ENCODE measurements at places on chromosomes 6 and 20.

DNA sequence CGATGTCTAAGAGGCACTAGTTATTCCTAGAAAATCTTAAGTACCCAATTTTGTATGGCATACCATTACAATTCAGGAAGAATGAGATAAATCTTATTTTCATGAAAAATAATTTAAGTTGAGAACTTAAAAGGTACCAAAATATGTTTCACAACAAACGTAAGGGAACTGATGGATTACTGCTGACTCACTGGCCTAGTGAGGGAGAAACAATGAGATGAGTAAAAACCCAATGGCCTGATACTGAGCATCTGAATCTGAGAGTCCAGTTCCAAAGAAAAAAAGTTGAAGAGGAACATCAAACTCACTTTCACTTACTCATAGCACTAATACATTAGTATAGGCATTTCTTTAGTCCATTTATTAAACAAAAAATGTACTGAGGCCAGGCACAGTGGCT, 56.0 kb downstream of the MDN1 start:
- no peak for DNase-seq

GRCh38 chr6:26743157-26743821, 83.7 kb upstream of the ZNF322 start:
- peak; percentile 14 for DNase-seq

- no peak for DNase-seq
These were observed 979 bp upstream of the ABCF1 start for GRCh38 chr6:30570263-30570662.

GRCh38 chr6:23403460-23403859, 722.6 kb upstream of the NRSN1 start:
- no peak for DNase-seq

DNA sequence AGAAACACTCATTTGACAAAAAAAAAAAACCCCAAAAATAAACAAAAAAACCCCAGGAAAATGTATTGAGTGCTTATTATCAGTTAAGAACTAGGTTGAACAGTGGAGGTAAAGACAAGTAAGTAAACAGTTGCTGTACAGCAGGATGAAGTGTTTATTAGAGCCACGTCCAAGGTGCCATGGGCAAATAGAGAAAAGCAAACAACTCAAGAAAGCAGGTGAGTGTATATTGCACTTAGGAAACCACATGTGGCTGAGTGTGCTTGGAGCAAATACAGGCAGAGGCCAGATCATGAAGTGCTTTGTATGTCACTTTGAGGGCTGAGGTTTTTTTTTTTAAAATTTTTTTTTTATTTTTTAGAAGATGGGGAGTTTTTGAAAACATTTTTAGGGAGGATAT, 98.3 kb downstream of the MACROD2 start:
- peak; percentile 31 for DNase-seq

GRCh38 chr20:61514805-61515505, 262.9 kb downstream of the CDH4 start:
- no peak for DNase-seq

DNA sequence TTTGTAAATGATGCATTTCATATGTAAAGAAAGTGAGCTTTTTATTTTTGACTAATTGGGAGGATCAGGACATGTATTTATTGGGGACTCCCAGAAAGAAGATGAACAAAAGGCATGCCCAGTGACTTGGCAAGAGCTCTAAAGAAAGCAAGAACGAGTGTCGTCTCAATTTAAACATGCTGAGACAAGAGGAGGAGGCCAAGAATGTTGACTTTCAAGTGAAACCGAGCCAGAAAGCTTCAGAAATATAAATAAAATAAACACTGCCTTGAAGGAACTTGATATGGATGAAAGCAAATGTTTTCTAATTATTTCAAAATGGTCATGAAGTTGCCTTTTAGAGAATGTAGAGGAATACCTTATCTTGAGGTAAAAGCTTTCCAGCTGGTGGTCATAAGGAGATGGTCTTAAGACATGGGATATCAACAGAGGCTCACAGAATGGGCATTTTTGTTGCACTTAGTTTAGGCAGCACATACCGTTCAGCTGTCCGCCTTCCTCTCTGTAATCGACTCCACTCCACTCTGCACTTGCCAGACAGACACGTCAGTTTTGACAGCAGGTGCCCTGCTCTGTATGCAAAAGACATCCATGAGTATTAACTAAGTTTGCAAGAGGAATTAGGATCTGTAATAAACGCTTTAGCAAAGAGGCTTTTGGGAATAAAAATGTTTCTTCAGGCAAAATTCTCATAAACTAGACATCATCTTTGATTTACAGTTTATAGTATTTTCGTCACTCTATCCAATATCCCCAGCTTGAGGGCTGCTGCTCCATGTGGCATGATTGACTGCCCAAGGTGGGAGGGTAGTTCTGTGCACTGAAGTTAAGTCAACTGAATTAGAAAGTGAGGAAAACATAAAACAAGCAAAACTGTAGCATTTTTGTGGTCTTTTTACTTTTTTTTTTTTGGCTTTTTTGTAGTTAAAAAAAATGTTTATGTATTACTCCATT, 613.1 kb downstream of the PKHD1 start:
- no peak for DNase-seq

- no peak for DNase-seq
These were observed 125.3 kb upstream of the B3GAT2 start for GRCh38 chr6:71082033-71082650.

GRCh38 chr6:43895656-43896328, 125.8 kb downstream of the VEGFA start:
- DNase-seq = no peak

DNA sequence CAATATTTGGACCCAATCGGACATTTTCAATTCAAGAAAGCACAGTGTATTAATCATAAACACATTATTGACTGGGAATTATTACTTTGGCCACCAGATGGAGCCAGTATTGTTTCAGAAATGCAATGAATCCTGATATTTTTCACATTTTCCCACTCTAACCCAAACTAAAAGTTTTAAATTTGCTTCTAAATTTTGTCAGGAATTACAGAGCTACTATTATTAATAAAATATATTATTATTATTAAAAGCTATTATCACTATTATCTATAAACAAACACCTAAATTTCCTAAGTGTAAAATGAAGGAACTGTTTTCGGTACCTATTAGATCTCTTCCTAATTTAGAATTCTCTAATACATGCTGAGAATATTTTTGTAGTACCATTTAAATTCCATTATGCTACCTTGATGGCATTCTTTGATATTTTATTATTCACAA, 245.3 kb downstream of the OGFRL1 start:
- no peak for DNase-seq

- DNase-seq = no peak
These were observed 203.0 kb downstream of the EPM2A start for GRCh38 chr6:145532361-145532760.

DNA sequence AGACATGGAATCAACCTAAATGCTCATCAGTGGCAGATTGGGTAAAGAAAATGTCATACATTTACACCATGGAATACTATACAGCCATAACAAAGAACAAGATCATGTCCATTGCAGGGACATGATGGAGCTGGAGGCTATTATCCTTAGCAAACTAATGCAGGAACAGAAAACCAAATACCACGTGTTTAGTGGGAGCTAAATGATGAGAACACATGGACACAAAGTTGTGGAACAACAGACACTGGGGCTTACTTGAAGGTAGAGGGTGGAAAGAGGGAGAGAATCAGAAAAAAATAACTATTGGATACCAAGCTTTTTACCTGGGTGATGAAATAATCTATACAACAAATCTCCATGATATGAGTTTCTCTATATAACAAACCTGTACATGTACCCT, 701.3 kb downstream of the TBC1D32 start:
- DNase-seq = no peak

DNA sequence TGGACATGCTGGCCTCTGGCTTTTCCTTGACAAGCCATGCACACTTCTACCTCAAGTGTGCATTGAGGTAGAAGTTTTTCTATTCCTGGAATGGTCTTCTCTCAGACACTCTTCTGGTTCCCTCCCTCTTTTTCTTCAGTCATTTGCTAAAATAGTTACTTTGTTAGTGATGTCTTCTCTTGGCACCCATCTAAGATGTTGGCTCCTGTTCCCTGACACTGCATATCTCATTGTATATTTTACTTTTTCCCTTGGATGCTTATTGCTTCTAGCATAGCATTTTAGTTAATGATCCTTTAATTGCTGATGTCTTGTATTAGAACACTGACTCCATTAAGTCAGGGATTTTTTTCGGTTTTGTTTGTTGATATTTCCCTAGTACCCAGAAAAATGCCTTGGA, 758.7 kb upstream of the NRSN1 start:
- no peak for DNase-seq

DNA sequence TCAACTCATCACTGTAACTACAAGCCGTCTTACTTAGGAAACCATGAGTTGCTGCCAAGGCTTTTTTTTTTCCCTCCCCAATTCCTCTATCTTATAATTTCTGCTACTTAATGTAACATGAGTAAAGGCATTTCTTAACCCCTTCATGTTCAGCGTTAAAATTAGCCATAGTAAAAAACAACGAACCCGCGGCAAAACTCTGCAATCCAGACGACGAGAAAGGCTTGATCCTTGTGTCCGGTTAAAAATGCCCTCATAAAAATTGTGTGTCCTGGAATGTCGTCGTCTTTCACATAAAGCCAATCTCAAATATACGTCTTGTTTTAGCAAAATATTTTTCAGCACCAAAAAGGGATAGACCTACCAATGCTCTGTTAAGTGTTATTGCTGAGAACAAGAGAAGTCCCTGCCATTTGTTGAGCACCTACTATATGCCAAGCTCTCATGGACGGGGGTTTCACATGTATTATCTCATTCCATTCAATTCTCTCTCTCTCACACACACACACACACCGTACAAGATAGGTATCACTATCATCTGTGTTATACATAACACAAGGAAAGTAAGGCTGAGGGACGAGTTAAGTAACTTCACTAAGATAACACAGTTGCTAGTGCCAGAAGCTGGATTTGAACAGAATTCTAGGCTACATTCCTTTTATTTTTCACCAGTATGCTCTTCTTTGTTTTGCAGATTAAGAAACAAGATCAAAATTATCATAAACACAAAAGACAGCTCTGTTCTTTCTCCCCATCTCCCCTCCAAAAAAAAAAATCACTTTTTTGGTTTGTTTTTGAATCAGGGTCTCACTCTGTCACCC, 683 bp upstream of the ARHGAP18 start:
- no peak for DNase-seq

DNA sequence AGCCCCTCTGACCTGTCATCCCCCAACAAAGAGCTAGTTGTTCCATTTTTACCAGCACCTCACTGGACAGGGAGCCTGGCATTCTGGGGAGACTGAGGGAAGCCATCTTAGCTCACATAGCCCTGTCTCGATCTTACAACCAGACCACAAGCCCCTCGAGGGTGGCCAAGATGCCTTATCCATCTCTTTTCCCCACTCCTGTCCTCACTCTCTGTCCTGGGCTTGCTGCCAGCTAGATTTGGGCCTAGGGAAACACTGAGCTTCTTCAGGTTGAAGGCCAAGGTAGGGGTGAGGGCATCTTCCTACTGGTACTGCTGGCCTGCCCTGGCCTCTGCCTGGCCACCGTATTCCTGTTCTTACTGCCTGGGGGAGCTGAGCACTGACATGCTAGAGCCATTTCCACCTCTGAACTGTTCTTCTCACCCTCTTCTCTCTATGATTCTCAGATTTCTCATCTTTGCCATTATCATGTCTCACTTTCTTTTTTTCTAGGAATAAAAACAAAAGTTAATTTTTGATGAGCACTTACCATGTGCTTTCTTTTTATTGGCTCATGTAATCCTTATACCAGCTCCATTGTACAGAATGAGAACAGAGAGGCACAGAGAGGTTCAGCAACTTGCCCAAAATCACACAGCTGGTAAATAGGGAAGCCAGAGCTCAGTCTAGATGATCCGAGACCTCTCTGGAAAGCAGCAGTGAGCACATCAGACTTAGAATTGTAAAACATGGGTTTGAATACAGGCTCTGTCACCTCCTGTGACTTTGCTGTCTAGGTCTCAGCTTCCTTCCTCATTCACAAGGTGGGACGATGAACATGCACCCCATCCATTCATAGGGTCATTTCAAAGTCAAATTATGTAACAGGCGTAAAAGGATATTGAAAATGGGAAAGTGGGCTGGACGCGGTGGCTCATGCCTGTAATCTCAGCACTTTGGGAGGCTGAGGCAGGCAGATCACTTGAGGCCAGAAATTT, 28.7 kb downstream of the FGD2 start:
- DNase-seq = no peak

- no peak for DNase-seq
These were observed 131.3 kb upstream of the EDN1 start for GRCh38 chr6:12158686-12159415.

- DNase-seq = no peak
These were observed 300.2 kb downstream of the PTPRT start for GRCh38 chr20:42889517-42889916.

DNA sequence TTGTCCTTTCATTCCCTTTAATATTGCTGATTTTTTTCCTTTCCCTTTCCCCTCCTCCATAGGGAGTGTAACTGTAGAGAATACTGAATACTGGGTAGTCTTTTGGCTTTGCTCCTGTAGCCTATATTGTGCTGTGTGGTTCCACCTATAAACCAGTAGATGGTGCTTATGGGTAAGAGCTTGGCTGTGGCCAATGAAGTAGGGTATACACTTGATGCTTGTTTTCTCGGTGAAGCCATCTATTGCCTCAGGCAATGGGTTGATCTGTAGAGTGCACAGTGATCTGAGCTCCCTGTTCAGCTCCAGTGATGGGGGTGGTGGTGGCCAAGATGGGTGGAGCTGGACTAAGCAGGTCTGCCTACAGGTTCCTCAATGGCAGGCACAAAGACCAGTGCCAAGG, 203.3 kb upstream of the IMPG1 start:
- no peak for DNase-seq

DNA sequence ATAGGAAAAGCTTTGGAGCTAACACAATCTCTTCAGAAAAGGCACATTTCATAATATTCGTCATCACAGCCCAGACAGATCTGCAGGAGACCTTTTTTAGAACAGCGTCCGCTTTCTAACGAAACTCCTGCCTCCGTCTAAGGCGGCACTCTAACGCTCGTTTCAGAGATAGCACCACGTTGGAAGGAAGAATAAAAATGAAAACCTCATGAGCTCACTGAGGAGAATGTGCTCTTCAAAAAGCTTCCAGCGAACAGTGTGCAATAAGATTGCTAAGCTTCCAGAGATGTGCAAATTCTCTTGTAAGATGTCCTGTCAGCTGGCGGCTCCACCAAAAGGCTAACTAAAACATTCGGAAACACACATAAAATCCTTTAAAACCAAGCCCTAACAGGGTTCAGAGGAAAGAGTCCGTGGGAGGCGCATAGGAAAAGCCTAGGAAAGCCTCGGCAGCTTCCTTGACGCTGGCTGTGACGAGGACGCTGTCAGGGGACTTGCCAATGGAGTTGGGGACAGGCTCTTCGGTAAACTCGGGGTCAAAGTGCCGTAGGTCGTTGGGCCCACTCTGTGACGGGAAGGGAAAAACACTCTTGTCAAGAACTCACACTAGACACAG, 117.6 kb upstream of the SLC2A12 start:
- DNase-seq = no peak

- DNase-seq = peak; percentile 14
These were observed 209.1 kb upstream of the JARID2 start for GRCh38 chr6:15036690-15037245.

GRCh38 chr6:124982669-124983068, 20.4 kb downstream of the RNF217 start:
- no peak for DNase-seq

GRCh38 chr20:62737271-62737811, 28.7 kb downstream of the NTSR1 start:
- no peak for DNase-seq

GRCh38 chr6:35980991-35981645, 43.3 kb downstream of the SLC26A8 start:
- no peak for DNase-seq
